ENCODE measurements at places on chromosomes 2 and 18.

DNA sequence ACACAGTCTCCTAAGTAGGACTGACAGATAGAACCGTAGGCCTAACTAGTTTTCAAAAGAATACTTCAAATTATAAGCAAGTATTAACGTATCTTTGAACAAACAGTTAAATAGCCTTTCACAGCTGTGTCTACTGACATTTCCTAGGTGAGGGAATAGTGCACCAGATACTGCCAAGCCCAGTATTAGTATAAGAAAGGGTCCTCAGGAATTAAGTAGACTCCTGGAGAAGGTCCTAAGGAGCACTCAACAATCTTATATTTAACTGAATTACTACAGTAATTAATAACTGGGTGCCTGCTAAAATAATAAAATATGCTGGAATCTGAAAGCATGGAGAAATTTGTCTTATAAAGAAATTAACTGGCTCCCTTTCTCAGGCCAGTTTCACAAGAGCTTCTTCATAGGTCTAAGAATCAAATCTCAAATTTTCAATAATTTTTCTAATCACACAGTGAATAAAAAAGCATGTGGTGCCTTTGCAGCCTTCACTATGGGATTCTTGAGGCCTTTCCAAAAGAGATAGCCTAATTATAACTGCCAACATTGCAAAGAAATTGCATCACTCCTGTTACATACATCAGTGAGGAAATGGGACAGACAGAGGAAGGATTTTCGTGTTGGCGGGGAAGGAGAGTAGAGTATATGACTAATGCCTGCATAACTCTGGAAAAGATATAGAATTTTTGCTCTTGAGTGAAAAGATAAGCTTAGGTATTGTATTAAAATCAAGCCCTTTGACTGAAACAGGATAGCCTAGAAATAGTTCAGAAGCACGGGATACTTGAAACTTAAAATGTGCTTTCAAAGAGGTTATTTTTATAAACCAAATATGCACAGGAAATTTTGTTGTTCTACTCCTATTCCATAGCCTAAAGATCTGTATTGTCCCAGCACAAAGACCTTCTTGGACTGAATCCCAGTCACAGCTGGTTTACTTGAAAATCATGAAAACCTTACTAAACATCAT is 228.6 kb upstream of the STK17B start:
- no peak for DNase-seq

GRCh38 chr2:136191041-136191440 is 73.1 kb upstream of the CXCR4 start:
- DNase-seq: no peak

GRCh38 chr2:37631292-37631691 is 40.1 kb downstream of the CDC42EP3 start:
- no peak for DNase-seq

DNA sequence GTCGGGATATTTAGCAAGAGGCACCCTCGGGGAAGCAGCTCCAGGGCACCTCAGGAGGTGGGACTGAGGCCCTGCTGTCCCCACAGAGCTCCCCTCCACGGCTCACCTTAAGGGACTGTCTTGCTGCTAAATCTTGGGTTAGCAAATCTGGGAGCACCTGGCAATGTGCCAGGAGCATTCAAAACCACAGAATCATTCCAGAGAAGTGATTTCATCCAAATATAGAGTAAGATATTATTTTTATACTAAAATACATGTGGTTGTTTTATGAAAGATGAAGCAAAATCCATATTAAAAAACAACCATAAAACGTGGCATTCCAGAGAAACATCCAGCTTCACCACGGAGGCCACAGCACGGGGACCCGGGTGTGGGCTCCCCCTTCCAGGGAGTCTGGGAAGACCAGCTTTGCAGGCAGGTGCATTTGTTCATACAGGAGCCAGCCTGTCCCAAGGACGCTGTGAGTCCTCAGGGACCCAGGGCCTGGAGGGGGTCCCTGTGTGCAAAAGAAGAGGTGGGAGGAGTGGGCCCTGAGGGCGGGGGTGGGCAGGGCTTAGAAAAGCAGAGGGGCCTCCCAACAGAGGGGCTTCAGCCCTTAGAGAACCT is 16.3 kb downstream of the HS1BP3 start:
- DNase-seq: no peak

DNA sequence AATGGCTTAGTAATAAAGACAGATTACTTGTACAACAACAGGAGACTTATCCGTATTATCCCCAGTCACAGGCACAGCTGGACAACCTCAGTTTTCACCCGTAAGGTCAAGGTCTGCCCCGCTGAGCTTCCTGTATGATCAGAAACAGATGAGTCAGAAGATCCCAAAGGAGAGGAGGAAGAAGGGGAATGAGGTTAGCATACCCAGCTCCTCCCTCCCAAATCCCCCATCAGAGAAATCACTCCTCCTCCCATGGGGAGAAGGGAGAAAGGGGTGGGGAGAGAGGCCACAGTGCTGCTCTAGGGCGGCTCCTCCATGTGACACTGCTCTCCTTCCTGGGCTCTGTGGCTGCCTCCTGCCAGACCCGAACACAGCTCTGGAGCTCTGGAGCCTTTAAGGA is 53.8 kb upstream of the SPTBN1 start:
- DNase-seq: no peak

- DNase-seq: no peak
Observed at GRCh38 chr2:128388499-128388941, 69.9 kb upstream of the HS6ST1 start.

DNA sequence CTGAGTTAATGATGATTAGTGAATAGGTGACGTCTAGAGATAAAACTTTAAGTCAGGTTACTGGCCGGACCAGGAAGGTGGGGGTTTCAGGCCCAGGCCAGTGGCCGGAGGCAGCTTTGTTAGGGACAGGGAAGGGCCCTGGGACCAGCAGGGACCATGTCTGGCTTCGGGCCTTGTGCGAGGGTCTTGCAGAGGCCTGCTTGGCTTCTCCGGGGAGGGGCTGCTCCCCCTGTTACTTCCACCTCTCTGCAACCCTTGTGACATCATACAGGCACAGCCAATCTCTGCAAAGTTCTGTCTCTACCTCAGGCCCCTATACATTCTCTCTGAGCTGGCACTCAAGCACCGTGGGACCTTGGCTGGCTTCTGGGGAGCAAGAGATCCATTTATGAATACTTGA is at the start of gene ALLC:
Gene ALLC, plus strand, starts transcription at position 320 of the 400 bp plus-strand sequence. CDS start 12,958 bp downstream, outside the sequence.
- no peak for DNase-seq

- DNase-seq: no peak
Observed at GRCh38 chr18:56444201-56444600, 194.2 kb downstream of the TXNL1 start.

DNA sequence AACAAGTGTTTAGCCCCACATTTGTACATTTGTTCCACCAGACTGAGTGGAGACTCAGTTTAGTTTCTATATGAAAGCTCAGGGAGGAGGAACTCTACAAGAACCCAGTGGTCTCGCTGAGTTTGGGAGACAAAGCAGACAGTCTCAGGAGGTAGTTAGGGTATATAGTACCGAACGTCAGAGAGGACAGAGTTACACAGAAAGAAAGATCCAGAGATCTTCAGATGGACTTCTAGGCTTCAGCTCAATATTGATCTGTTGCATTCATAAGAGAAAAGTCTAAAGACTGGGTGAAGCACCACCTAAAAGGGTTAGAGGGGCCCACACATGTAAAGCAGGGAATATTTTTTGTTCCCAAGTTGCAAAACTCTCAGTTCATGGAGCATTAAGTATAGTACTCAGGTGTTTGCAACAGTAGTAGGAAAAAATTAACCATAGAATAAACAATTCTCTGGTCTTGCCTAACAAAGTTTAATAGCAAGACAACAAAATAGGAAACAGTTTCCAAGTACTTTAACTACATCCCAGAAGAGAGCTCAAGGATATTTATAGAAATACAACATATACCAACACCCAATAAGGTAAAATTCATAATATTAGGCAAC is 4.2 kb downstream of the TFPI start:
- DNase-seq: no peak

DNA sequence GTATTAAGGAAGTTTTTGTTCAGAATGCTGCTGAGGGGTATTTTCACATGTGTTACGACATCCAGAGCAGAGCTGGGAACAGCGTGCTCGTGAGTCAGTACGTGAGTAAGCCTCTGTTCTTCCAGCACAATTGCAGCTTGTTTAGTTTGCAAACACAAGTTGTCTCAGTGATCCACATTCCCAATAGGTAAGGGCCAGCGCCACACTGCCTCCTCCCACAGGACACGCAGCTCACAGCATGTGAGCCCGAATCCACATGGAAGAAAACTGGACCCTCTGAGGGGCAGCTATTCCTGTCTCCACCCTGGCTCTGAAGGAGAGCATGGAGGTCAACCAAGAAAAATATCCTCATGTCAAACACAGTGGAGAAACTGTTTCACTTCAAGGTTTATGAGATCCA is 173.9 kb upstream of the PID1 start:
- DNase-seq: no peak

DNA sequence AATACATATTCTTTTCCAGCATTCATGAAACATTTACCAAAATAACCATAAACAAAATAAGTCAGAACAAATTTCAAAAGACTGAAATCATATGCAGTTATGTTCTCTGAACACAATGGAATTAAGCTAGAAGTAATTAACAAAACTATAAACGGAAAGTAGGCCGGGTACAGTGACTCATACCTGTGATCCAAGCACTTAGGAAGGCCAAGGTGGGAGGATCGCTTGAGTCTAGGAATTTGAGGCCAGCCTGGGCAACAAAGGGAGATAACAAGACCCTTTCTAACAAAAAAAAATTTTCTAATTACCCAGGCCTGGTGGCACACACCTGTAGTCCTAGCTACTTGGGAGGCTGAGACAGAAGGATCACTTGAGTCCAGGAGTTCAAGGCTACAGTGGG is 14.9 kb downstream of the ATAD2B start:
- no peak for DNase-seq

DNA sequence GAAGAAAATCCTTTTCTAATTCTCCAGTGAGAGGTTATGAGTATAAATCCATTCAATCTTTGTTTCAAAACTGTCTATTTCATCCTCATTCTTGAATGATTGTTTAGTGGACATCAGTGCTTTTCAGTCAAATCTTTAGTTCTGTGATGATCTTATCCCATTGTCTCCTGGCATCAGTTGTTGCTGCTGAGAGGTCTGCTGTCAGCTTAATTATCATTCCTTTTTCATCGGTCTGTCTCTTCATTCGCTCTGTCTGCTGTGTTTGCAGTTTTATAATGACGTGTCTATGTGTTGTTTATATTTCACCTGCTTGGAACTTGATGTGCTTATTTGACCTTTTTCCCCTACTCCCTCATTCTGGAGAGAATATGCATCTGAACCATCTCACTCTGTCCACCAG is 69.2 kb upstream of the GLI2 start:
- no peak for DNase-seq

GRCh38 chr2:231581328-231581727 is 11.3 kb upstream of the TEX44 start:
- DNase-seq: no peak

GRCh38 chr2:108383146-108383830 is 5.5 kb downstream of the SULT1C4 start:
- DNase-seq: no peak

DNA sequence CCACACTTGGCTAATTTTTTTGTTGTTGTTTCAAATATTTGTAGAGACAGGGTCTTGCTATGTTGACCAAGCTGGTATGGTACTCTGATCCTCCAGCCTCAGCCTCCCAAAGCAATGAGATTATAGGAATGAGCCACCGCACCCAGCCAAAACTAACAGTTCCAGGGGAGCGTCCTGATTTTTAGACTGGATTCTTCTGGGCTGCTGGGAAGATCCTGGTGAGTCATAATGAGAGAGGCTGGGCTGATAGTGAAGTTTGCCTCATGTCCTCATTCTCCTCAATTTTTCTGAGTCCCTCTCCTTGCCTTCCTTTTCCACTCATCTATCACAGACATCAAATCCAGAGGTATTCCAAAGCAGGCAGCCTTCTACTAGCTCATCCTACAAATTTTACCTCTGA is 81.3 kb downstream of the VSNL1 start:
- no peak for DNase-seq

DNA sequence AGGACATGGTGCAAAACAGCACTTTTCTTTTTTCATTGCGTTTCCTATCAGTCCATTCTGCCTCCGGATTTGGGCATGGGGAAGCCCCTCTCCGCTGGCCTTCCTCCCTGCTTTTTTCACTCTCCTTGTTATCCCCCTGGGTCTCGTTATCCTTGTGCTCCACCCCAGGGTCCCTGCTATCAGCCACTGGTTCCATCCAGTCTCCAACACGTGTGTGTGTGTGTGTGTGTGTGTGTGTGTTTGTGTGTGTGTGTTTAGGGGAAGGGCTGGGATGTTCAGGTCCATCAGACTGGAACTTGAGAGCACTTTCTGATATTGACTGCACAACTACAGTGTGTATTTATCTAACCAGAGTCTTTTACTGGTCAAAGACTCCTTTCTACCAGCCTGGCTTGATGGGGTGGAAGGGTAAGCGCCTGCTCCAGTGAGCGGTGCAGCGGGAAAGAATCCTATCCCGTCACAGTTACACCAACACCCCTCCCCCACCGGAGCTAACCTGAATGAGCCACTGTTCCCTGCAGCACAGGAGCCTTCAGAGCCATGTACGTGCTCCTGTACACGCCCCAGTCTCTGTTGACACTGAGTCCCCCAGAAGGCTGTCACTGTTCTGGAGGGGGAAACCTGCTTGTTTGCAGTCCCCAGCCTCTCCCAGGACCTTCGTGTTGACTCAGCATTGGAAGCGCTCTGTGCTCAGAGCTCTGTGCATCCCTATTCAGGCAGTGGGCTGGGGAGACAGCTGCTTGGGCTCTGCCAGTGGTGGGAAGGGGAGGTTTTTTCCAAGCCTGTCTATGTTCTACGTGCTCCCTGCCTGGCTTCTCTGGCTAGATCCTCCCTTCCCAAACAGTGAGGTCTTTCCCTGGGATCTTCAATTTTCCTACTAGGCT is 4.6 kb downstream of the INHA start:
- no peak for DNase-seq

DNA sequence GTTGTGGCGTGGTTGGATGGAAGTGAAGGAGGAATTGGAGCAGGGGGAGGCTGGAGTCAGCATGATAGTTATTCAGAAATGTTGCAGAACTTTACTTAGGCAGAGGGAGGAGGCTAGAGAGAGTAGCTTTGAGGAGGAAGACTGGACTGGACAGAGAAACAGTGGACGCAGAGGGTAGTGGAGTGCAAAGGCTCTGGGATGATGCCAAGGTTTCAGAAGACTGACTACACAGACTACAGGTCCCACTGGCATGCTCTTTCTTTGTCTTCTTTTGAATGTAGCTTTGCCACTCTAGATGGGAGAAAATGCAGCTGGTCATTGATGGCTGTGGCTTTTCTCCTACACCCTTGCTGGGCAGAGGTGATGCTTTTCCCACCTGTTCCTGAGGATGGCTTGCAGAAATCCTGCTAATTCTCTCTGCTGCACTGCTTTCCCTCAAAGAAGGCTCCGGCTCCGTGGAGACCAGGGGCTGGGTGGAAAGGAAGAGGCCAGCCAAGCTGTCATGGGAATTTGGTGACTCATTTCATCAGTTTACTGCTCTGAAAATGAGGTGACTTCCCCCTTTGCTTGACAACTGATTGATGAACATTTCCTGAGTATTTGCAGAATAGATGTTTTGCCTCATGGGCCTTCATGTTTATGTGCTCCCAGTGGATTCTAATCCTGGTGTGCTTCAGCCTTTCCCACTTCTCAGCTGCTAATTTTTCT is 42.4 kb downstream of the MEIS1 start:
- no peak for DNase-seq

- DNase-seq: no peak
Observed at GRCh38 chr18:34837769-34838272, 127.7 kb downstream of the DTNA start.
